ENCODE measurements at places on chromosomes 16 and 17. TPM values are rescaled to one million over a fixed set of nuclear protein-coding genes. Genes with fewer than 3 reads are reported as not detected.

The GFOD2 gene
- 11.2 TPM for total RNA-seq

DNA sequence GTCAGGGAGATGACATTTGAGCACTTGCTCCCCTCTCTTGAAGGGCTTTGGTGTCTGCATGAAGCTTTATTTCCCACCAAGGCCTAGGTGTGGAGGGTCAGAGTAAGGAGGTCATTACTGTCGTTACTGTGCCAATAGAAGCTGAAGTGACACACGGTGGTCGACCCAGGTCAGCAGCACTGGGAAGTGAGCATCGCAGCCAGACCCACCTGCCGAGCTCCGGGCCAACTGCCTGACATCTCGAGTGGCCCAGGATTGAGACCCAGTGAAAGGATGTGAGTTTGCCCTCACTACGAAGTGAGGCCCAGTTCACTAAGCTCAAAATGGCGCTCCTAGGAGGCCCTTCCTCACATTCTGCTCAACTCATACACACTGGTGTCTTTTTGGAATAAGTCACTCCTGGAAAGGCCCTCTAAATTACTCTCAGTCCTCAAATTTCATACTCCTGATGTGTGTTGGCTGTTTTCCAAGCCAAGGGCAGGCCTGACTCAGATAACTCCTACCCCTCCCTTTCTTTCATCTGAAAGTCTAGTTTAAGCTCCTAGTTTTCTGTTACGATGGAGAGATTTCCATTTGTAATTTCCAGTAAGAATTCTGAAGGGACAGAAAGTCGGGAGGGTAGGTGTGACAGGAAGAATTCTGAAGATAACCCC lies 200.4 kb downstream of the LGALS9B start:
- no peak for DNase-seq

The PITPNC1 gene
- 67.1 TPM for total RNA-seq

DNA sequence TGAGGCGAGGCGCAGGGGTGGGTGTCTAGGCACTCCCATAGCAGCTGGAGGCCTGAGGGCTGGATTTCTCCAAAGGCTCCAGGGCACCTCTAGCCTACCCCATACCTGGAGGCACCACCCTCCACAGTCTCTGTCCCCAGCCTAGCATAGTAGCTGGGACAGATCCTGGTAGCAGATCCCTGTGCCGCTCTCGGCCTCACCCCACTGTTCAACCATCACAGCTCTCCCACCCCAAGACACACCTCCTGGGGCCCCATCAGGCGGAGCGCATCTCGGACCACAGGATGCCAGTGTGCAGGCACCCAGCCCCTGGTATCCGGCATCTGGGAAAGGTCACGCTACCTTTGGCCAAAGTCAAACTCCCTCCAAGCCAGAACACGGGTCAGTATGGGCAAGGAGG lies 7.1 kb downstream of the BTBD17 start:
- no peak for DNase-seq

DNA sequence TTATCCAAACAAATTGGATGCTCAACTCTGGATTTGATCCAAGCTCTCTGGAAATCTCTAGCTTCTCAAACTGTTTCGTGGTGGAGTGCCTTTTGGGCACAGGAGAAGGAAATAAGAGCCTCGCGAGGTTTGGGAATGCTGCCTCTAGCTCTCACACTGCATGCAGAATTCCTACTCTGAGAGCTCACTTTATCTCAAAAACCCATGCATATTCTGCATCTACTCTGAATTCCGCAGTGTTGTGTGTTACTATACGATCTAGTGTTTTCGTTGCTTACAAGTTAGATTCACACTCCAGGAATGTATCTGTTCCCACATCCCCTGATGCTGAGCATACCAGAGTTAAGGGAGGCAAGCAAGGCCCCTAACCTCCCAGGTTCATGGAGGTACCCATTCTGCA lies 462.7 kb downstream of the WWOX start:
- no peak for DNase-seq

The PRR35 gene
- not detected for total RNA-seq

GRCh38 chr17:67212714-67213417 lies 32.1 kb downstream of the HELZ start:
- DNase-seq: no peak

- peak; percentile 18 for DNase-seq
These were observed 994 bp downstream of the PITPNA start for GRCh38 chr17:1561420-1562175.

All from activated CD4-positive, alpha-beta T cell treated with anti-CD3 and anti-CD28 coated beads, Interleukin-2, amount 10 ng/mL, durations not matched to agents 7 days and 5 days (primary cell).